ENCODE measurements at places on chromosomes 7 and 10.
A peak's percentile ranks its signal among the peaks of the same experiment; 100 is the strongest.

GRCh38 chr10:118259288-118259906 lies 82.7 kb downstream of the FAM204A start:
- peak; percentile 68 for DNase-seq

DNA sequence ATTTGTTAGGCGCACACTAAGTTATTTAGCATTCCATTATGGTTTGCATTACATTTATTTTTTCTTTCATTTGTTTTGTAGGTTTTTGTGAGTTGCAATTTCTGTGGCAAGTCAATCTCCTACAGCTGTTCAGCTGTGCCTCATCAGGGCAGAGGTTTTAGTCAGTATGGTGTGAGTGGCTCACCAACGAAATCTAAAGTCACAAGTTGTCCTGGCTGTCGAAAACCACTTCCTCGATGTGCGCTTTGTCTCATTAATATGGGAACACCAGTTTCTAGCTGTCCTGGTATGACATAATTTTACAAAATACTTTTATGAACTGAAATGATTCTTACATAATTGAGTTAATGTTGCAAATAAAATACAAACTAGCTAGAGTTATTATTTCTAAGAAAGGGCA lies 29.5 kb downstream of the MIOS start:
- DNase-seq: no peak

GRCh38 chr7:12107841-12108254 lies 103.2 kb upstream of the TMEM106B start:
- DNase-seq: no peak

- no peak for DNase-seq
Observed at GRCh38 chr10:91980319-91980718, 56.7 kb downstream of the BTAF1 start.

DNA sequence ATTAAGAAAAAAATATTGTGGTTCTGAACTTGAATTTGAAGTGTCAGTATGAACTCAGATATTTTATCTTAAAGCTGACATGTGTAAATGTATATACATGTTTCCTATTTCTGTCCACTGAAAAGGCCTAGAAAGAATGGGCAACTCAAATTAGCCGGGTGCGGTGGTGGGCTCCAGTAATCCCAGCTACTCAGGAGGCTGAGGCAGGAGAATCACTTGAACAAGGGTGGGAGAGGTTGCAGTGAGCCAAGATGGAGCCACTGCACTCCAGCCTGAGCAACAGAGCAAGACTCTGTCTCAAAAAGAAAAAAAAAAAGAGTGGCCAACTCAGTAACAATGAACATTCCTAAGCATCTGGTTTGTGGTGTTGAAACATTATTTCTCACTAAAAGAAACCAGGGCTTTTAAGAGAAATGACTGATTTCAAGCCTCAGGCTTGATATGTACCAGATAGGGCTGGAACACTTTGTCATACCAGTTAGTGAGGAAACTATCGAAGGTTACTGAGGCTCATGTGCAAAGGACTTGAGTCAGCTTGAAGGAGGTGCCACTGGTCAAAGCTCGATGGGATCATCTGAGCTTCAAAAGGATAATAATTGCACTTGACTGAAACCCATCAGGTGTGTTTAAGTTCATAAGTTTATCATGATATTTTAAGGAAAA lies 40.5 kb downstream of the AOAH start:
- no peak for DNase-seq

- DNase-seq: no peak
Observed at GRCh38 chr10:23096802-23097549, 1.6 kb downstream of the MSRB2 start.

DNA sequence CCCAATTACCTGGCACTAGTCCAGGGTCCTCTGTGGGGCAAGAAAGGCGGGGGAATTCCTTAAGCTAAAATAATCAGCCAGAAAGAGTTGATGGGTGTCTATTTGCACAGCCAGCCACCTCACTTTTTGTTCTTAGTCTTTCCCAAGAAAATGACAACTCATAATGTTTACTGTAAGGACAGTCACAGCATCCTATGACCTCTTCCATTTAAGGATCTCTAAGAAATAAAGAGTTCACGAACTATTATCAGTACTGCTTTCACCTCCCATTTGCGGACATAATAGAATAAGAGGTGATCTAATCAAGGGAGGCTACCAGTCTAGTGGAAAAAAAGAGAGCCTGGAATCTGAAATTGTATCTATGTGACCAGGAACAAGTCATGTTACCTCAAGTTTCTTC lies 72.4 kb upstream of the LRRC17 start:
- no peak for DNase-seq

GRCh38 chr7:128459394-128459878 lies 3.8 kb downstream of the HILPDA start:
- peak; percentile 76 for DNase-seq

DNA sequence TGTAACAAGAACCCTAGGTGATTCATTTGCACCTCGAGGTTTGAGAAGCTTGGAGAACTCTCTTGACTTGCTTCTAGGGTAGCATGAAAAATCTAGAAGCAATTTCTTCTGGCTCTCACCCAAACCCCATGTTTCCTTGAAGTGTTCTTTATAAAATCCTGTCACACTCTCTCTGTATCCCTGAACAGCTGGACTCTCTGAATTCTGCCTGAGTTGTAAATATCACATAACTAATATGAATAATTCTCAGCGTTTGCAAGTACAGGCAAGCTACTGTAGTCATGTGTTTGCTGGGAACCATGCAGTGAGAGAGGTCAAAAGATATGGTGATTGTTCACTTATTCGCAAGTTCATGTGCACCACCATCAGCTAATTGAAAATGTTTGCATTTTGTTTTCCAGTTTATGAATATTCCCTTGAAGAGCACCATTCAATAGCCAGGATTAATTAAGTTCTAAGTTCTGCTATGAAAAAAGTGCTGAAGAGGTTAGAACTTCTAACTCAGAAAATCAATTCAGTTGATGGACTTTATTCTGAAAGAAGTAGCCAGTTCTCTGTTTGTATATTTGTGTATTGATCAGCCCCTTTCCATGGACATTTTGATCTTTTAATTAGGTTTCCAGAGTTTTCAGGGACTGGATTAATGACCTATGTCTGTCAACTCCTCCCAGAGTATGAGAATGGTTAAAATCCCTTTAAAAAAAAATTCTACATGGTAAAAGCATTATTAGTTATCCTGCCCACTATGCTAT lies 243.0 kb downstream of the PLXDC2 start:
- no peak for DNase-seq

- DNase-seq: no peak
Observed at GRCh38 chr10:48724127-48724526, 39.5 kb downstream of the WDFY4 start.

- DNase-seq: no peak
Observed at GRCh38 chr10:101687071-101687658, 7.8 kb downstream of the FBXW4 start.

GRCh38 chr7:30843741-30844482 lies 67.7 kb upstream of the AQP1 start:
- DNase-seq: no peak

DNA sequence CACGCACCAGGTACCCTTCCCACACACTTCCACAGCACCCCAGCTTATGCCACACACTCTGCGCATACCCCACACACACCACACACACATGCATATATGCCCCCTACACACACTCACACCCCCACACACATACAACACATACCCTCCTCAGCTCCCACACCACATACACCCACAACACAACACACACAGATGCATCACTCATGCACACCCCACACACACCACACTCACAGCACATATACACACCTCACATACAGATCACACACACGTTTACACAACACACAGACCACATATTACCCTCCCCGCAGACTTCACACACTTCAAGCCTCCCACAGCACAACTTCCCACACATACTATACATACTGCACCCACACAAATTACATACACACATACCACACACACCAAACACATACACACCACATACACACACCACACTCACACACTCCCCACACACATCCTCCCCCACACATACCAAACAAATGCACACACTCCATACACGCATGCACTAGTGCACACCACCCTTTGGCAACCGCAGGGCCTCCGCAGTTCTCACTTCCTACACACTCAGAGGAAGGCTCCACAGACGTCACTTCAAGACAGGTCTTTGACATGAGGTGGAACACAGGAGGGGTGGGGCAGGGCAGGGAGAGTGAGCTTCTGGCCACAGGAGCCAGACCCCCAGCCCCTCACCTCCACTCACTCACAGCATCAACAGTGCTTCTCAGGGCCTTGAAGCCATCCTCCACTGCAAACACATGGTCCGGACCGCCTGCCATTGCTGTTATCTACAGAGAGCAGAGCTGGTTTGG lies 18.5 kb upstream of the ANTXRL start:
- no peak for DNase-seq

DNA sequence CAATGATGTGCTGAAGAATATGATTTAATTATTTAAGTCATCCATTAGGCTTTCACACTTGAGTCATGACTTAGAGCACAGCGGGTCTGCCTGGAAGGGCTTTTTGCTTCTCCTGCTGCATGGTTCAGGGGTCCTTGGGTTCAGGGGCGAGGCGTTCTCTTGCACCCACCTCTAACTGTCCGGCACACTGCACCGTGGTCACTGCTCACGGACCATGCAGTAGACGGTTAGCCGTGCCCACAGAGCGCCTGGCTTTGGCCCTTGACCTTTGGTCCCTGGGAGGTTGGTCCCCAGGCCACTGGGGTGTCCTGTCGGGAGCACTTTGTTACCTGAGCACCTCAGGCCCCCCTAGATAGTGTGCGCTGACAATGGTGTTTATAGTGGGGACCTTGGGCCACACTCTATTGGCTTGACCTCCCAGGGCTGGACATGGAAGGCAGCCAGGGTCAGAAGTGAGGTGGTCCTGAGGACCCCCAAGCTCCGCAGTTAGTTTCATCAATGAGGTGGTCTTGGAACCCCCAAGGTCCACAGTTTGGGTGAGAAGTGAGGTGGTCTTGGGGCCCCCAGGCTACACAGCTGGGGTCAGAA lies 110.6 kb downstream of the ACTR3B start:
- DNase-seq: no peak

GRCh38 chr10:117746541-117747448 lies 204.2 kb downstream of the EMX2 start:
- no peak for DNase-seq

DNA sequence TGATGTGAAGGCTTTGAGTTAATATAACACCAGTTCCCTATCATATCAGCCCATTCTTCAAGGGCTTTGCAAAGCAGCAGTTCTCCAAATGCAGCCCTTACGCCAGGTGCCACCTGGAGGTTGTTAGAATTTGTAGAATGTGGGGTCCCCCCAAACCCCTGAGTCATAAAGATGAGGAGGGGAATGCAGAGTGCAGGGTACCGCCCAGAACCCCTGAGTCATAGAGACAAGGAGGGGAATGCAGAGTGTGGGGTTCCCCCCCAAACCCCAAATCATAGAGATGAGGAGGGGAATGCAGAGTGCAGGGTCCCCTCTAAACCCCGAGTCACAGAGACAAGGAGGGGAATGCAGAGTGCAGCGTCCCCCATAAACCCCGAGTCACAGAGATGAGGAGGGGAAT lies 605.8 kb downstream of the PTPRN2 start:
- DNase-seq: no peak

- peak; percentile 87 for DNase-seq
Observed at GRCh38 chr7:5404421-5404826, 19.2 kb downstream of the TNRC18 start.

GRCh38 chr10:32940321-32941301 lies 17.4 kb downstream of the ITGB1 start:
- DNase-seq: no peak

GRCh38 chr7:4214291-4215155 lies 467.6 kb upstream of the FOXK1 start:
- no peak for DNase-seq

DNA sequence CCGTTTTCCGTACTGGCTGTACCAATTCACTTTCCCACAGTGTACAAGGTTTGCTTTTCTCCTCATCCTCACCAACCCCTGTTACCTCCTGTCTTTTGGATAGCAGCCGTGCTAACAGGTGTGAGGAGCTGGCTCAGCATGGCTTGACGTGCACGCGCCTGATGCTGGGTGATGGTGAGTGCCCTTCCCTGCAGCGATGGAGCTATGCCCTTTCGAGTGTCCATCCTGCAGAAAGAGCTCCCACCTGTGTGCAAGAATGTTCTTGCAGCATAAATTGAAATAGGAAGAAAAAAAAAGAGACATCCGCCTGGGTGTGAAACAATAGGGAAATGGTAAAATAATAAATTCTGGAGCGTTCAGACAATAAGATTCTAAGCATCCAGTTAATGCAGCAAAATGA lies 9.5 kb upstream of the UBE3C start:
- DNase-seq: no peak

GRCh38 chr10:76902949-76903348 lies 734.7 kb downstream of the KCNMA1 start:
- peak; percentile 69 for DNase-seq

- no peak for DNase-seq
Observed at GRCh38 chr7:6480323-6480660, 32.5 kb upstream of the DAGLB start.

GRCh38 chr10:77844713-77845445 lies 81.7 kb downstream of the DLG5 start:
- no peak for DNase-seq

- no peak for DNase-seq
Observed at GRCh38 chr10:52514481-52514880, 200.4 kb downstream of the DKK1 start.

- DNase-seq: no peak
Observed at GRCh38 chr7:137828456-137828855, 18.3 kb downstream of the DGKI start.

DNA sequence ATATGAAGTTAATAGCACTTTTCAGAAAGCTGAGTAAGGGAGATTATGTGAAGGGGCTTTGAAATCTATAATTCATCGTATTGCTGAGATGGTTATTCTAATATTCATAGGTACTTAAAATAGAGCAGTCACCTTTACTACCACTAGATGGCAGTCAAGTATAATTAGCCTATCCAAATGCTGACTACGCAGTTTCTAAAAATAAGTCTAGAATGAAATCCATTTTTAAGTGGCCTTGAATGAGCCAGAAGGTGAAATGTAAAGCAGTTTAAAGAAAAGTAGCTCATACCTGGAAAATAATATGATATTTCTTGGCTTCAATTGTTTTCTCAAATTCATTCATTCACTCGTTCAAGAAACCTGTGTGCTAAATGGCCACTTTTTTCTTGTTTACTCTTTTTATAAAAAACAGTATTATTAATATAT lies 1277.1 kb downstream of the GATA3 start:
- peak; percentile 57 for DNase-seq

DNA sequence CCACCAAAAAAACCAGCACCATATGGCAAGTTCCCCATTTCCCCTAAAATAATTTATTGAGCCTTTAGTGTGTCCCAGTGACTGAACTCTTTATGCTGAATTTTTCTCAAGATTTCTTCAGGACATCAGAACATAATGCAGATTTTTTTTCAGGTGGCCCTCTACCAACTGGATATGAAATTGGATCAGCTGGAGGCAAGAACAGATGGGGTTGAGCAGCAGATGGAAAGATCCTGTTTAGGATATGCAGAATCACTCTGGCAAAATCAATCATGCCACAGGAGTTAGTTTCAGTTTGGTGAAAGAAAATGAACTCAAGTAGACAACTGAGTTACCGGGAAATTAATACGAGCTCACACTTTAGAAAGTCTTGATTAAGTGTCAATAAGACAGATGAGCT lies 761.5 kb upstream of the C7orf33 start:
- no peak for DNase-seq
